ENCODE measurements at places on chromosomes 2 and 18.

GRCh38 chr2:156486147-156486546, 50.0 kb downstream of the GPD2 start:
- DNase-seq, result no peak

- DNase-seq, result no peak
These were observed 148.1 kb downstream of the BCL11A start for GRCh38 chr2:60405271-60405919.

DNA sequence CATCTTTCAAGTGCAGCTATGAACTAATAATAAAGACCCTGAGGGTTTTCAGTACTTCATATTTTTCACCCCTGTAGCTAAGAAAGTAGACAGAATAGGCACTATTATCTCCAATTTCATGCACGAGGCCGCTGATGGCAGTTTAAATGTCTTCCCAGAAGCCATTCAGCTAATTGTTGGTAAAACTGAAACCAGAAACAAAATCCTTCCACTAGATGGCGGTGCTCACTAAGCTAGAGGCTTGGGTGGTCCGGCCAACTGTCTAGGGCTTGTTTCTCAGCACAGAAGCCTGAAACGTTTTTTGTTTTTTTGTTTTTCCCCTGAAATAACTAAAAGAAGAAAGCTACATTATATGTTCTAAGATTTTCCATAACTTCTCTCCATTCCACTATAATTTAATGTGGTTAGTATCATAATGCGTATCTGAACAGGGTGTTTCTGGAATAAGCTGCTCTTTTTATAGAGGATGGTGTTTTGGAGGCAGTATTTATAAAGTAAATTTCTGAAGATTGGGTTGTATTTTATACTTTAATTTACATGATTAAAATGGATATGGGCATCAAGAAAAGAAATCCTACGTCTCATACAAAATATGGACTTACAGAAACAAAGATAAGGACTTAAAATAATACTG, 159.4 kb downstream of the PIK3C3 start:
- peak; percentile 77 for DNase-seq

GRCh38 chr2:217085543-217085942, 225.7 kb upstream of the TNP1 start:
- DNase-seq, result no peak

DNA sequence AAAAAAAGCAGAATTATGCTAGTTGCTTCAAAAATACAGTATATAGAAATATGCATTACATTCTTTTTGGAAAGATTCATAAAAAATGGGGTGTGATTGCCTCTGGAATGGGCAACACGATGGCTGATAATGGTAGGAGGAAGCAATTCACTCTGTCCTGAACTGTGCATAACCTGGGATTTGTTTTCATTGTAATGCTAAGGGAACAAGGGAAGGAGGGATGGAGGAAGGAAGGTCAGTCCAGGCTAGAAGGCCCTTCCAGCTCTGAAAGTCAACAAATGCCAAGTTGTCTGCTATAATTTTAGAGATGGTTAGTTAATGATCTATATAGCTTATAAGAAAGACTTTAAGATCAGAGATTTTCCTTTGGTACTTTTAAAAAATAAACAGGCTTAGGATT, 40.8 kb downstream of the BUB1 start:
- DNase-seq, result no peak

DNA sequence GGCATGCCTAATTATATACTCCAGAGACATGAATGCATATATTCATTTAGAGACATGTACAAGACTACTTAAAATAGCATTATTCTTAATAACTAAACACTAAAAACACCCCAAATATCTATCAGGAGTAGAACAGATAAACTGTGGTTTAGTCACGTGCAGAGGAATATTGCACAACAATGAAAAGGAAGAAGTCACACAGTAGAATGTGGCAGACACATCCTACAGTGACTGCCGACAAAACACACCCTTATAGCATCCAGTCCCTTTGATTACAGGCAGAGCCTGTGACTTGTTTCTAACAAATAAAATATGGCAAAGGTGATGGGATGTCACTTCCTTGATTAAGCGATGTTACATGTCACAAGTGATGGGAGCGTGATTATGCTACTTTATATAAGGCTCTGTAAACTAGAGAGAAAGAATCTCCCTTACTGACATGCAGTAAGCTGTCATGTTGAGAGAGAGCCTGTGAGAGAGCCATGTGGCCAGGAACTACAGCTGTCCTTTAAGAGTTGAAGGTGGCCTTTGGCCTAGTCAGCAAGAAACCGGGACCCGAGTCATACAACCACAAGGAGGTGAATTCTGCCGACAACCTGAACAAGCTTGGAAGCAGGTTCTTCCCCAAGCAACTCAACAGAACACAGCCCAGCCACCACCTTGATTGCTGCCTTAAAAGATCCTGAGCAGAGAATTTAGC, 39.1 kb upstream of the LGALSL start:
- no peak for DNase-seq

DNA sequence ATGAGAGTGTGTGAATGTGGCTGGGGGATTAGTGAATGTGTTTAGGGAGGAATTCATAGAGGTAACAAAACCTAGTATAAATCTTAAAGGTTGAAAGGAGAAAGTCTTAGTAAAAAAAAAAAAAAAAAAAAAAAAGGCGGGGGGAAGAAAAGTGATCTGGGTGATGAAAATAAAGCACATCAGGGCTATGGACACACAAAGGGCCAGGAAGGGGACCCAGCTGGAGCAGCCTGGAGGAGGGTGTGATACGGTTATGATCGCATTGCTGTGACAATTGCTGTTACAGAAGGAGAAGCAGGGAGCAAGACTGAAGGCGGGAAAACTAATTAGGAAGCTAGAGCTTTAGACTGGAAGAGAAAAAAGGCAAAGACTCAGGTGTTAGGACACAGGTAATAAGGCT, 85.4 kb downstream of the DLGAP1 start:
- DNase-seq, result no peak

GRCh38 chr2:164737612-164738081, 104.0 kb downstream of the COBLL1 start:
- peak; percentile 57 for DNase-seq

DNA sequence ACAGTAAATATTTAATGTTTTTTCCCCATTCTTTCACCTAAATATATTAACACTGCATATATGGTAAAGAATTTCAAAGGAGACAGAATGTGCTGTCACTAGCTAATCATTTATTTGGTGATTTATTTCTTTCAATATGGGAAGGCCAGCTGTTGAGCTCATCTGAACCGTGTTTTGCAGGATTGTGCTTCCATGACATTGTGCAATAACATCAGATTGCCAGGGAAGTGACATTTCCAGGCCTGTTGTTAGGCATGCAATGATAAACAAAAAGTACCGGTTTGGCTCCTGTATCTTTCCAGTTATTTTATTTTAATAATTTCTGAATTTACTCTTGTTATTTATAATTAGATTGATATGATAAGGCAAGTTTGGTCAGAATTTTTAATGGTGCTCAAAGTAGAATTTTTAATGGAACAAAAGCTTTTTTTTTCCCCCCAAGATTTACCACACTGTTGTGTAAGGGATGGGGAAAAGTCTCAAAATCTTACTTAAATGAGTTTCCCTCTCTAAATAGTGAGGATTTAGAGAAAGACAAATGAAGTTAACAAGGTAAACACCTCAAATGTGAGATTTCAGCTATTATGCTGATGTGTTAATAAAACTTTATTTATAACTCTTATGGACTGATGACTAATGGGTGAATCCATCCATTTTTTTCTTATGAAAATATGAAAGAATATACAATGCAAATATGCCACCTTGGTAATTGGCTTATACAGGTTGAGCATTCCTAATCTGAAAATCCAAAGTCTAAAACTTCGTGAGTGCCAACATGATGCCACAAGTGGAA, 52.7 kb downstream of the MALT1 start:
- no peak for DNase-seq

GRCh38 chr18:38923540-38923939, 1357.9 kb upstream of the CELF4 start:
- DNase-seq, result no peak

DNA sequence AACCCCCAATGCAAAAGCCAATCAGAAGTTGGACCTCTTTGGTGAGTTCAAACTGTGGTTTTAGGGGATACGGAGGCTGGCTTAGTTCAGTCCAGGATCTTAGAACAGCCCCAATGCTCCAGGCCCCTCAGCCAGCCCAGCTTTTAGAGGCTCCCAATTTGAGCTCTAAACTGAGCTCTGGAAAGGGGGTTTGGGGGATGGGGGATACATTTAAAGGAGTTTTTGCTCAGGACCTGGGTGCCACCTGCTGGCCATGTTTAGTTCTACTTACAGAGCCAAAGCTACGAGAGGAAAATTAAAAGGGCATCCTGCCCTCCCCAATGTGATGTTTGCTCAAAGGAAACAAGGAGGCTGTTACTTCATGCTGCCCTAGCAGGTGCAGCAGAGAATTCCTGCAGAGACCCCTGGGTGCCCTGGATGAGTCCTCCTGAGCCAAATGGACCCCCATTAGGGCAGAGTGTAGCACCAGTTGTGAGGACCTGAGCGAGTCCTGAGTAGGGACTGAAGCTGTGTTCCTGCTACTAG, 15.9 kb upstream of the TMEM214 start:
- DNase-seq, result peak; percentile 45

DNA sequence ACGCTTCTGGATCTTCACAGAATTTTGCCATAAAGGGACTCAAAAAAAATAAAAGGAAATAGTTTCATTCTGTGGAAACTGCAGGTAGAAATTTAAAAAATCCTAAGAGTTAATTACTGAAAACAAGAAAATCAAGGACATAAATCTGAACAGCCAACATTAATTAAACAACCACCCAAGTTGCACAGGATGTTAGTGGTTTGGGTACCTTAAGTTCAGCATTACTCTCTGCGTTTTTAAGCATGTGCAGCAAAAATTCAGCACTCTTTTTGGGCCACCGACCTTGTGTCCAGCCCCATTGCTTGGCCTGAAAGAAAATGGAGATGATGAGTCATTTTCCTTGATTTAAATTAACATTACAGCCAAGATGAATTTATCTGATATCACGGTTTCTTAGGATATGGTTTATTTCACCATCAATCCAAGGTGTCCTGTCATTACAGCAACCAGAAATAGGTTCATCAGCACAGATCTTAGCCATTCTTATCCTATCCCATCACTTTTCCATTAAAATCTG, 3.3 kb upstream of the C18orf32 start:
- DNase-seq, result no peak

DNA sequence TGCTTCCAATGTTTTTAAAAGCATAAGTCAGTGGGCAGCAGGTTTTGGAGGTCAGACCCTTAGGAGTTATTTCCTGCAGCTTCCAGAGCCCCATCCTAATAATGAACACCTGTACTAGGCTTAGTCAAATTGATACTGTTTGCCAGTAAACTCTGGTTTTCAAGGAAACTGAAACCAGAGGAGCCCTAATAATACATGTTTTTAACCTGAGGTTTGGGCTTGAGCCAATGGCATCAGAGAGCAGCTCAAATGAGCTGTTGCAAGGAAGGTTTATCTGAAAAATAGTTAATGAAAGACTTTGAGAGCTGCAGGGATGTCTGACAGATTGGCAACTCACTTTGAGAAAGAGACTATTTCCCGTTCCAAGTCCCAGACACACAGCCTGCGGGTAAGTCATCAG, 54.6 kb downstream of the DCC start:
- DNase-seq, result no peak

GRCh38 chr18:55439056-55439455, 148.9 kb downstream of the TCF4 start:
- no peak for DNase-seq

- no peak for DNase-seq
These were observed 6.8 kb upstream of the COX7A2L start for GRCh38 chr2:42367835-42368234.

DNA sequence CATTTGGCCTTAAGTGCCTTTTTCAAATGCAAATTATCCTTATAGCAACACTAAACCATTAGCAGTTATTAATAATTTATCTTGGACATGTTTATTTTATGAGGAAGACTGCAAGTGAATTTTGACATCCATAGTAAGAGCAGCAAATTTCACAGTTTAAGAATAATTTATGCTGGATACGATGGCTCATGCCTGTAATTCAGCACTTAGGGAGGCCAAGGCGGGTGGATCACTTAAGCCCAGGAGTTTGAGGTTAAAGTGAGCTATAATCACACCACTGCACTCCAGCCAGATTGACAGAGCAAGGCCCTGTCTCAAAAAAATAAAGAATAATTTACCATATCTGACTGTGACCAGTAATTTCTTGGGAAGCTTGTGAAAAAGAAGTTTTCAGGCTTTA, 286.2 kb downstream of the TMX3 start:
- DNase-seq, result no peak

All from NCI-H1105 treated with DMSO at 0.1 percent for 48 hours (cell line).